IMR-90 (cell line): ENCODE measurements at places on chromosomes 5 and 9.

GRCh38 chr9:79512251-79512650 is 59.5 kb upstream of the TLE4 start:
- no peaks in the 10 kb centered on the region for H3K4me1 ChIP-seq
- H3K4me3 ChIP-seq: no peak overlapping the region
- no peak overlapping the region for H3K27ac ChIP-seq
- no peaks in the 10 kb centered on the region for H3K27me3 ChIP-seq
- no peaks in the 10 kb centered on the region for H3K36me3 ChIP-seq
- no peak for DNase-seq

DNA sequence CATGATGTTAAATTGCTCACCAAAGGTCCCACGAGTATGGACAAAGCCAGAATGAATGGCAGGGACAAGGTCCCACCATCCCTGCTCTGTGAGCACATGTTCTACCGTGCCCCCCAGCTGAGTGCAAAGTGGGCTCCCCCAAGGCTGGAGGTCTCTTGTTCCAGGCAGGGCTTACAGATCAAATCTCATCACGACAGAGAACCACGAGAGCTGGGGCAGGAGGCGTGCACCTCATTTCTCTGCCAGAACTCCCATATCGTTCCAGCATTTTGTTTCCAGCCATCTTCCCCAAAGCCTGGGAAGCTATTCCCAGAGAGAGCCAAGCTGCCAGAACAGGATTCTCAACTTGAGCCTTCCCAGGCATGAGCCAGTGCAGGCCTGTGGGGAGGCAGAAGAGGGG is 108.5 kb downstream of the ZNF354C start:
- H3K27me3 ChIP-seq: no peaks in the 10 kb centered on the region
- no peak for DNase-seq
- H3K4me1 ChIP-seq: no peaks in the 10 kb centered on the region
- H3K27ac ChIP-seq: no peak overlapping the region
- no peak overlapping the region for H3K4me3 ChIP-seq
- no peaks in the 10 kb centered on the region; the same call in 1 of the 2 replicates for H3K36me3 ChIP-seq

DNA sequence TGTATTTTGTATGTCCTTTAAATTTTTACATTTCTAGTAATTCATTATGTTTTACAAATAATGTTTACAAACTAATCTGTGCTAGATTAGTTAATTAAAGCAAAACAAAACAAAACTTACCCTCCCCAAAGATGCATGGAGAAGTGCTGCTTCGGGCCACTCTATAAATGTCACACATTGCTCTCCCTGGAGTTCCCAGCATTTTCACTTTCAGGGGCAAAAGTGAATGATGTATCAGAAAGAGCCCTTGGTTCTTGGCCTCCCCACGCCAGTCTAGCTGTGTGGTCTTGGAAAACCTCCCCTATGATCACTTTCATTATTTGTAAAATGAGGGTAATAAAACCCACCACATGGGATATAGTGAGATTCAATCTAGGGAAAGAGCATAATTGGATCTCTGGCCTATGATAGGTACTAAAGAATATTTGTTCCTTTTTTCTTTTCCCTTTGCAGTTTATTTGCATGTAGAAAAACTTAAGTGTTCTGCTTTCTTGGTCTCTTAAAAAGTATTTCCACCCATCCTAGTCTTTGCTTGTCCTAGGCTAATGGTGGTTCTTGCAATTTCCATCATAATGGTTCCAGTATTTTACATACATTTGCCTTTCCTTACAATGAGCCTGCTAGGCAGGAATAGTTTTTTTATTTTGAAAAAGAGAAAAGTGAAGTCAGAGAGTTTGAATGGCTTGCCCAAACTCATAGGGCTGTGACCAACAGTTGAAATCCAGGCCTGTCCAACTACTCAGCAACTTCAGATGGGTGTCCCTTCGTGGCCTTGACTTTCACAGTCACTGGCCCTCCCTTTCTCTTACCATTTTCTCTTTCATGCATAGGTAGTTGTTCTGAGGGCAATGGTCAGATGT is 184.5 kb upstream of the KLF4 start:
- H3K4me1 ChIP-seq: no peaks in the 10 kb centered on the region; the same call in 1 of the 2 replicates
- DNase-seq: no peak
- no peak overlapping the region for H3K4me3 ChIP-seq
- no peak overlapping the region for H3K27ac ChIP-seq

DNA sequence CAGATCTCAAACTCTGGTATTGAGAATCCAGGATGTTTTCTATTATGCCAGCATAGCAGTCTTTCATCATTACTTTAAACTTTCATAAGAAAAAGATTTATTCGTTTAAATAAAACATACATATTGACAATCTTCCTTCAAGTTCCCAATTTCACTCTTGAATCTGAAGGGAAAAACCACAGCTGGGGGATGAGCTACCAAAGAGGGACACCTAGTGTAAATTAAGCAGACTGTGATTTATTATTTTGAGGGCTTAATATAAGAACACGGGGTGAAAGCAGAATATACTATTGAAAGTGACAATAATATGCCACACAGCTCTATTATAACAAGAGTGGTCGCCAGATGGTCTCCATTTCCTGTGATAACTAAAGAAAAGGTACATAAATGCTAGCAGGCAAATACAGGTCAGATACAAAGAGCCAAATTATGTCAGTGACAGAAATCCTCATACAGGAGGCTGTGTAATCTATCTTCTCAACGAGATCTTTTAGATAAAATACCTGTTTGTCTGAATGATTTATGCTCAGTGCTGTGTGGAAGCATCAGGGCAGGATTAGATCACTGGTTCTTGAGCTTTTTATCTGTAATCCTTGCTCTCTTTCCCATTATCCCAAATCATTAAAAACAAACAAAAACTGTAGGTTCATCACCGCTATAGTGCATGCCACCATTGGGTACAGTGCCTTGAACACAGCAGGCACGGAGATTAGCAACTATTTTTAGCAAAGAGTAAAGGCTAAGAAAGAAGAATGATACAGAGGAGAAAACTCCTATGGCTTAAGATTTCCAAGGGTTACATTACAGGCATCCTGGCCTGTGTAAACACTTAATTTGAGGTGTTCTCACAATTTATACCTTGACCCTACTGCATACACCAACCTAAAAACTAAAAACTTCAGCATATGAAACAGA is 116.6 kb downstream of the DROSHA start:
- H3K36me3 ChIP-seq: peaks cover 23% of the 10 kb centered on the region
- DNase-seq: no peak
- H3K4me1 ChIP-seq: peaks cover 11% of the 10 kb centered on the region
- H3K27ac ChIP-seq: no peak overlapping the region

- no peaks in the 10 kb centered on the region for H3K36me3 ChIP-seq
- H3K27ac ChIP-seq: no peak overlapping the region
- H3K4me1 ChIP-seq: no peaks in the 10 kb centered on the region
- H3K4me3 ChIP-seq: no peak overlapping the region
- no peak for DNase-seq
- no peaks in the 10 kb centered on the region for H3K27me3 ChIP-seq
Observed at GRCh38 chr5:168827636-168828035, 248.5 kb upstream of the PANK3 start.

- no peak overlapping the region for H3K4me3 ChIP-seq
- H3K27ac ChIP-seq: no peak overlapping the region
- peaks cover 1% of the 10 kb centered on the region; the same call in 1 of the 2 replicates for H3K36me3 ChIP-seq
- no peak for DNase-seq
- peaks cover 8% of the 10 kb centered on the region for H3K4me1 ChIP-seq
- H3K27me3 ChIP-seq: no peaks in the 10 kb centered on the region
Observed at GRCh38 chr9:79616971-79617370, 45.2 kb downstream of the TLE4 start.

DNA sequence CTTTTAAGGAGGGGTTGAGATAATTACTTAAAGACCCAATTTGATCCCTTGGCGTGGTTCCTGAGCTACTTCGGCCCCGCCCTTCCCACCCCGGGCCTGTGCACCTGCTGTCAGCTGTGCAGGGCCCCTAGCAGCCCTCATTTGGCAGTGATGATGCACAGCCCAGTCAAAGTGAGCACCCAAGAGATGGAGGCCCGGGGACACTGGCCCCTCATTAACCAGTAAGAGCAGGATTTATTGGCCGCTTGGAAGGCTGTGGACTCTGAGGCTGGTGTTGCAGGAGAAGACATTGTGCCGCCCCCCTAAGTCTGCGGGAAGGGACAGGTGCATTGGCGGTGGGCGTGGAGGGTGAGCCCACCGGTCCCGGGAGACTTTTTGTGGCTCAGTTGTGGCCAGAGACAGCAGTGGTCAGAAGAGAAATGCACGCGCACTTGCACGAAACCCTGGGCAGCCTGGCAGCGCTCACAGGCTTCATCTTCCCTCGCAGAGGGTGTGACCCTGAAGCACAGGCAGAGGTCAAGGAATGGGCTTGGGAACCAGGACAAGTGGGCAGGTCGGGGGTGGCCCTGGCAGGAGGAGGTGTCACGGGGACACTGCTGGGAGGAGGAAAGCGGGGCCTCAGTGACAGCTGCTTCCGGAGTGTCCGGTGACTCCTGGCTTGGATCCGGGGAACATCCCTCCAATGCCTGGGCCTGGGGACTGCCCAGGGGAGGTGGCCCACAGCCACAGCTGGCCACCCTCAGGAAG is 74.0 kb upstream of the RXRA start:
- no peaks in the 10 kb centered on the region for H3K36me3 ChIP-seq
- no peaks in the 10 kb centered on the region for H3K4me1 ChIP-seq
- H3K4me3 ChIP-seq: no peak overlapping the region
- peaks cover 10% of the 10 kb centered on the region for H3K27me3 ChIP-seq
- H3K27ac ChIP-seq: no peak overlapping the region
- no peak for DNase-seq

- peaks cover 2% of the 10 kb centered on the region; the same call in 1 of the 2 replicates for H3K4me1 ChIP-seq
- H3K36me3 ChIP-seq: no peaks in the 10 kb centered on the region
- DNase-seq: no peak
- no peaks in the 10 kb centered on the region for H3K27me3 ChIP-seq
- H3K4me3 ChIP-seq: no peak overlapping the region
Observed at GRCh38 chr9:69155341-69156030, 18.6 kb upstream of the TJP2 start.

GRCh38 chr5:135110785-135111596 is 77.0 kb upstream of the PITX1 start:
- H3K27me3 ChIP-seq: no peaks in the 10 kb centered on the region; the same call in 1 of the 2 replicates
- no peak for DNase-seq
- no peak overlapping the region for H3K4me3 ChIP-seq
- no peaks in the 10 kb centered on the region for H3K36me3 ChIP-seq
- peaks cover 8% of the 10 kb centered on the region; the same call in 1 of the 2 replicates for H3K4me1 ChIP-seq

DNA sequence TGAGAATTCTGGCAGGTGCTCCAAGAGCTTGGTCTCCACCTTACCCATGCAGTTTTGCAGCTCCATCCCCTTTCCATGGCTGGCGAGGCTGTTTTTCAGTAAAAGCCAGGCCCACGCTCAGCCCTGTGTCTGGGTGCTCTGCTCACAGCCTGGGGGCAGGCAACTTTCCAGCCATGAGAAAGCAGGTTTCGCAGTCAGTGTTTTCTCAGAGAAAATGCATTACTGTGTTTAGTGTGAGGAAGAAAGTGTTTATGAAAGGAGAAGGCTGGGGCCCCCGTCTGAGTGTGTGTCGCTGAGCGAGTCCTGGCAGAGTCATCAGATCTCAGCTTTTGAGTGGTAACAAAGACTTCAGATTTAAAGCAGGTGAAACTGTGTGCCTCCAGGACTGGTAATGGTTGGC is 248.1 kb downstream of the IRX1 start:
- no peak overlapping the region for H3K4me3 ChIP-seq
- H3K36me3 ChIP-seq: no peaks in the 10 kb centered on the region
- H3K4me1 ChIP-seq: no peaks in the 10 kb centered on the region
- no peak overlapping the region for H3K27ac ChIP-seq
- no peaks in the 10 kb centered on the region for H3K27me3 ChIP-seq

- peaks cover 20% of the 10 kb centered on the region for H3K4me1 ChIP-seq
- H3K27ac ChIP-seq: no peak overlapping the region
- no peak overlapping the region for H3K4me3 ChIP-seq
- no peaks in the 10 kb centered on the region for H3K27me3 ChIP-seq
Observed at GRCh38 chr9:128211981-128212281, 8.8 kb downstream of the DNM1 start.

GRCh38 chr5:138569782-138570181 is 5.4 kb downstream of the HSPA9 start:
- no peak overlapping the region for H3K27ac ChIP-seq
- no peaks in the 10 kb centered on the region for H3K27me3 ChIP-seq
- peaks cover 63% of the 10 kb centered on the region for H3K36me3 ChIP-seq

GRCh38 chr9:84154320-84154719 is 173.7 kb downstream of the RMI1 start:
- H3K4me1 ChIP-seq: peaks cover 8% of the 10 kb centered on the region
- H3K27ac ChIP-seq: no peak overlapping the region
- H3K36me3 ChIP-seq: no peaks in the 10 kb centered on the region
- H3K4me3 ChIP-seq: no peak overlapping the region
- H3K27me3 ChIP-seq: no peaks in the 10 kb centered on the region

- DNase-seq: peak; percentile 28
- no peak overlapping the region for H3K4me3 ChIP-seq
- no peaks in the 10 kb centered on the region for H3K4me1 ChIP-seq
Observed at GRCh38 chr5:61089351-61089750, 72.9 kb downstream of the SMIM15 start.

DNA sequence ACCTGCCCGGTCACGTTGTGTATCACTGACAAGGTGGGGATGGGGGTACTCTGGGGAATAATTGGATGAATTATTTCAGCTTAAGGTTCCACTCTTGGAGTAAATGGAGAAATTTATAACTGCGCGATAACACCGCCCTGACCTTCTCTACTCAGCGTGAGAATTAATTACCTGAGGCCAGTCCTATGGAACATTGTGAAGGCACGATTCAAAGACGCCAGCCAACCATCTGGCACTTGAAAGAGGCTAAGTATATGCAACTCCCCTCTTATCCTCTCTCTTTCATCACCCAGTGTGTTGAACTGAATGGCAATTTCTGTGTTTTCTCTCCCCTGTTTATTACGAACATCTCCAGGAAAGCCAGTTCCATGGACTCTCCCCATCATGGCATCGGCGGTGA is 235.5 kb upstream of the TUT7 start:
- H3K4me1 ChIP-seq: no peaks in the 10 kb centered on the region; the same call in 1 of the 2 replicates
- H3K27ac ChIP-seq: no peak overlapping the region

DNA sequence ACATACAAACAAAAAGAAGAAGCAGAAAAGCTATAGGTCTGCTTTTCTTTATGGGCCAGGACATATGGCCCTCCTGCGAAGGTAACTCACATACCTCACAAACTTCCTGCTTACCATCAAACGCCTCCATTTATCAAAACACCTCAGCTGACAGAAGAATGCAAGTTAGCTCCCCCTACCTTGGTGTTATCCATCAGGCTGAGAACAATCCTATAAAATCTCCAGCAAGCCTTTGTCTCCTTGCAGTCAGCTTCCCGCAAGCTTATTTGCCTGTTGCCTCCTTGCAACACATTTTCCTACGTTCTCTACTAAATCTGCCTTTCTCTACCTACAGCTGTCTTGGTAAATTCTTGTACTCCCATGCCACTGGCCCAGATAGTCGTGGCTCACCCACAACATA is 22.7 kb upstream of the PCA3 start:
- H3K27ac ChIP-seq: no peak overlapping the region
- no peak overlapping the region for H3K4me3 ChIP-seq
- no peaks in the 10 kb centered on the region for H3K4me1 ChIP-seq

- H3K36me3 ChIP-seq: no peaks in the 10 kb centered on the region
- H3K27ac ChIP-seq: no peak overlapping the region
- no peak overlapping the region for H3K4me3 ChIP-seq
- H3K27me3 ChIP-seq: no peaks in the 10 kb centered on the region
- no peak for DNase-seq
Observed at GRCh38 chr5:33008751-33009418, 297.8 kb downstream of the NPR3 start.
